ENCODE measurements at places on chromosomes 5 and 9. TPM values are rescaled to one million over a fixed set of nuclear protein-coding genes. Genes with fewer than 3 reads are reported as not detected.

The CDC25C gene
- polyA plus RNA-seq, result 4.5 TPM

The OGN gene
- 184 TPM for polyA plus RNA-seq

The ACTL7A gene
- not detected for polyA plus RNA-seq

The ANKRD20A1 gene
- polyA plus RNA-seq, result 0.73 TPM

The C9 gene
- polyA plus RNA-seq, result 0.04 TPM

The FOXD4 gene
- polyA plus RNA-seq, result 0.42 TPM

The BRD9 gene
- polyA plus RNA-seq, result 36.2 TPM

GRCh38 chr9:8622871-8623270, 823.3 kb upstream of the DMAC1 start:
- DNase-seq, result no peak

DNA sequence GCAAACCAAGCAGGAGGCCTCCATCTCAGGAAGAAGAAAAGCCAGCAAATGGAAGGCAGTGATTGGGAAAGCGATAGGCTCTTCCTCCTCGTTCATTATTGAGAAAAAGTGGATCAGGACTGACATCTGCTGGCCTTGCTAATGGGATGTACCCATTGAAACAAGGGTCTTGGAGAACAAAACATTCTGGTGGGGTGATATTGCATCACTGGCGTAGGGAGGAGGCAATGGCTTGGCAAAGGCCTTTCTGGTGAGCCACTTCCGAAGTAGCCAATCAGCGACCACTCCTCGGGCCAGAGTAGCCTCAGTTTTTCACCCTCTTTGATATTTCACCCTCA, 86.7 kb upstream of the NFIB start:
- DNase-seq, result no peak

DNA sequence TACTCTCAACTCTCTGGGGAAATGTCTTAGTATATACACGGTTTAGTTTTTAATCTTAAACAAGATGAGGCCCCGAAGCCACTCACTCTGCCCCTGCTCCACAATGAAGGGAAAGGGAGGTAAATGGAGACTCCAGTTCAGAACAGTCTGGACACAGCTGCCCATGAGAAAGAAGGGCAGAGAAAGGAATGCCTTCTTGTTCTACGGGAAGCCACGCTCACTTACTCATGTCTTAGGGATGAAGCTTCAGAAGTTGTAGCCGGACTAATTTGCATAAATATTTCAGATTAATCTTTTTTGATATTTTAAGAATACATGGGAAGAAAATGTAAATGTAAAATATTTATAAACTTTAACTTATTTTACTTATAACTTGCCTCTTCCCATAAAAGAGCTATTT, 94.0 kb downstream of the COL23A1 start:
- no peak for DNase-seq

DNA sequence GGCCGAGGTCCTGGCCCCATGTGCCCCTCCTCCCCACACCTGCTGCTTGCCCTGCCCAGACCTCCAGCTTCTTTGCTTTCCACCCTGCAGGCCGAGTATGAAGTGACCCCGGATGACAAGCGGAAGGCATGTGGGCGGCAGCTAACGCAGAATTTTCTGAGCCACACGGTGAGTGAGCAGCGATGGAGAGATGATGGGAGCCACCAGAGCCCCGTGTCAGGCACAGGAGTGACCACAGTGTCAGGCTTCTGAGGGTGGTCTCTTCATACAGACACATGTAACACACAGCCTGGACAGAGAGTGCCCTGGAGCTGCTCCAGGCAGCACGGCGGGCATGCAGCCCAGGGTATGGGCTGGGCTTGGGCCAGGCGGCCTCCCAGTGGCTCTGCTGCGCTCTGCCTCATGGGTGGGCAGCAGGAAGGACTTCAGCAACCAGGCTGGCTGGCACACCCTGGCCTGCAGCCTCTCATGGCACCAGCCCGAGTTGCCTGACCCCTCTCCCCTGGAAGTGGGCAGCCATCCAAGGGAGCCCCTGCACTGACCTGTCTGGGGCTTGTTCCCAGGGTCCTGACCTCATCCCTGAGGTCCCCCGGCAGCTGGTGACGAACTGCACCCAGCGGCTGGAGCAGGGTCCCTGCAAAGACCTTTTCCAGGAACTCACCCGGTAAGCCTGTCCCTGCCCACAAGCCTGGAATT, 5.8 kb downstream of the GRK6 start:
- no peak for DNase-seq

GRCh38 chr9:126838895-126839294, 21.5 kb upstream of the ZBTB34 start:
- no peak for DNase-seq

DNA sequence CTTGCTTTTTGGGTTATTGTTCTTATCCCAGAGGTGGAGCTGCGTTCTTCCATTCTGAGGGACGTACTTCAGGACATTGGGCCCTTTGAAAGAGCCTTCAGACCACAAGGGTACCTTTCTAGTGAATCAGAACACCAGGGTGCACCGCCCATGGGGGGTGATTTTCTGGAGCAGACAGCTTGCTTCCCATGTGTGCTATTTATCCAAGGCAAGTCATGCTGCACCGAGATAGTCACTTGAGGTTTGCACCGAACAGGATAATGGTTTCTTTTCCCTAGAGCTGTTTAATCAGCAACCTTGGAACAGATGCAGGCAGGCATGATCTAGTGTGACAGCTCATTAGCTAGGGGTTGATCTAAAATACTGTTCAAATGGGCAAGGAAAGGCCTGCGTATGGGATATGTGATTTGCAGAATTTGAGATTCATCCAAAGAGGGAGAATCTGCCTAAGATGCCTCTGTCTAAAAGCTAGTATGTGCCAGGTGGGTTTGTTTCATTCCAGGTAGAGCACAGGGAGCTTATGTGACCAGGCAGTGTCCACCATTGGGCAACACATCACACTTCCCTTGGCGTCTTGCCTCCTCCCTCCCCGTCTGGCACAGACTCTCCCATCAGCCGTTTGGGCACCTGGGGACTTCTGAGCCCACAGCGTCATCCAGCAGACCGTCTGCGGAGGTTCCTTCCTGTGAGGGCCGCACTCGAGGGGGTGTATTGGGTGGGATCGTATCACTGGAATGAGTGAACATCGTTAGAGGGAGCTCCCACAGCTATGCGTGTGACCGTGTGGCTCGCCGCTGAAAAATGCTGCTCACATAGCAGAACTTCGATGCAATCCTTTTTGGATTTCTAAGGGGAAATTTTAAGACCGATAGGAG, 23.0 kb downstream of the ABL1 start:
- DNase-seq, result no peak

GRCh38 chr5:8831854-8832253, 714.0 kb downstream of the SEMA5A start:
- no peak for DNase-seq

GRCh38 chr9:121945281-121945680, 147.8 kb downstream of the TTLL11 start:
- DNase-seq, result no peak

DNA sequence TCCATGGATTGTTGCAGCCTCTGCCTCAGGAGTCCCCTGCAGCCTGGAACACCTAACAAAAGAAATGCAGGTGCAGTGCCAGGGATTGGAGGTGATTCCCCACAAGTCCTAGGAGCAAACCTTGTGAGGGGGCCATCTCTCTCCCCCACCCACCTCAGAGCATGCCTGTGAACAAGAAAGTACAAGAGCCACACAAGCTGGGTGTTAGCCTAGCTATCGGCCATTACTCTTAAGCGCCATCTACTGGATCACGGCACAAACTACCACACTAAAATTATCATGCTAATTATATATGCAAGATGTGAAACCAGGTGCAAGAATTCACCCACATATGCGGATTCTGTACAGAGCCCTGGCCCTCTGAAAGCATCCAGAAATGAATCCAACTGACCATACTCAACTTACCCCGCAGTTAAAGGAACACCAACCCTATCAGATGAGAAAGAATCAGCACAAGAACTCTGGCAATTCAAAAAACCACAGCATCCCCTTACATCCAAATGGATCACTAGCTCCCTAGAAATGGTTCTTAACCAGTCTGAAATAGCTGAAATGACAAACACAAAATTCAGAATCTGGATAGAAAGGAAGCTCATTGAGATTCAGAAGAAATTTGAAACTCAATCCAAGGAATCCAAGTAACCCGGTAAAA, 16.5 kb upstream of the PRSS3 start:
- DNase-seq, result peak; percentile 46

GRCh38 chr9:114387680-114388356, at the start of gene AKNA:
Gene AKNA, minus strand, starts transcription at chr9:114387982. Its CDS starts 6,649 bp downstream, at chr9:114381333.
- DNase-seq, result peak; percentile 79

- peak; percentile 42 for DNase-seq
Observed at GRCh38 chr5:181204826-181205760, at the start of gene TRIM7. Gene TRIM7, minus strand, starts transcription at chr5:181205196. Its CDS starts 86 bp downstream, at chr5:181205110.

DNA sequence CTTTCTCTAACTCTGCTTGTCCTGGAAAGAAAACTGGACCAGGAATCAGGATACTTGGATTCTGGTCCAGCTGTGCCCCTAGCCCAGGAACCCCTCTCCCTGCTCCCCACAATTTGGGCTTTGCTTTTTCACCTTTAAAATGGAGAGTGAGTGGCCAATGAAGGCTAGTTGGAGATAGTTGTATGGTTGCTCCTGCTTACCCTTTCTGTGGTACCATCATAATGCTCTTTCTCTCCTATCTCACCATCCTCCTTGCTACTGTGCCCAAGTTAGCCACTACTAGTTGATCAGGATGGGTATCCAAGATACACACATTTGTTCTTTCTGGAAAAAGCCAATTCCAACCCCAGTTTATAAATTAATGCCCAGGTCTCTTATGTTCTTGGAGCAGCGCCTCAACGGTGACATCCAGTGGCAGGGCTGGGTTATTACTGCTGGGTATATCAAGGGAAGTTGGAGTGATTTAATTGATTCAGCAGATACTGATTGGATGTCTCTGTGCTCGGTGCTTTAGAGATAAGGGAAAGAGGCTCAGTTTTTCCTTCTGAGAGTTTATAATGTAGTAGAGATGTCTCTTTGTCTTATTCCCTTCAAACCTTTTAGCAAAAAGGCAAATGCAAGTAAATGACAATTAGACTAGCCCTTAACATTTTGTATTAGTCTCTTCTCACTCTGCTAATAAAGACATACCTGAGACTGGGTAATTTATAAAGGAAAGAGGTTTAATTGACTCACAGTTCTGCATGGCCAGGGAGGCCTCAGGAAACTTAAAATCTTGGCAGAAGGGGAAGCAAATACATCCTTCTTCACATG, 38.5 kb downstream of the FAXDC2 start:
- peak; percentile 37 for DNase-seq

DNA sequence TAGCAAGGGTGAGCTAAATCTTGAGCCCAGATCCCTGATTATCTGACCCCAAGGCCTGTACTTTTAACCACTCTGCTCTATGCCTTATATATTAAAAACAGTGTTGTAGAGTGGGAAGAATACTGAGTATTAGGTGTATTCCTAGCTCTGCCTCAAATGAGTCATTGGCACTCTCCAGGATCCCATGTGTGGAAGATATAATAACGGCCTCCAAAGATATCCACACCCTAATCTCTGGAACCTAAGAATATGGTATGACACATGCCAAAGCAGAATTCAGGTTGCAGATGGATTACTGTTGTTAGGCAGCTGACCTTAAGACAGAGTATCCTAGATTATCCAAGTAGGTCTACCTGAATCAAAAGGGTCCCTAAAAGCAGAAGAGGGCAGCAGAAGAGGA, 110.8 kb downstream of the ADRB2 start:
- no peak for DNase-seq

DNA sequence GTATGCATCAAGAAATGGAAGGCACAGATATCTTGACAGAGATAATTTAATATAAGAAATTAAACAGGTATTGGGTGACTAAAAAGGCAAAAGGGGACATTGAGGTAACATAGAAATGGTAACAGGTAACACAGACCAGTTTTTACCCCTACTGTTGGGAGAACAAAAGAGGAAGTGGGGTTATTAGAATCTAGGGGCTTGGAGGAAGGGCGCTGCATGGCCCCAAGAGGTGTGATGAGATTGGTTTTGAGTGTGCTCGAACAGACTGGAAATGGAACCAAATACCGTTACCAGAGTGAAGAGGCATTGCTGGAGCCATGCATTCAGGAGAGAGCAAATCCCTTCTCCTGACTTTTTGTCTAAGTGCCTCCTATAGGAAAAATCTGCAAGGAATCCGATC, 193.9 kb downstream of the ALDH1A1 start:
- no peak for DNase-seq

Data from large intestine (tissue), 12 donors.